ENCODE measurements at places on chromosomes 4 and X.

GRCh38 chrX:41542135-41542534 lies 95.0 kb downstream of the NYX start:
- DNase-seq, result no peak

DNA sequence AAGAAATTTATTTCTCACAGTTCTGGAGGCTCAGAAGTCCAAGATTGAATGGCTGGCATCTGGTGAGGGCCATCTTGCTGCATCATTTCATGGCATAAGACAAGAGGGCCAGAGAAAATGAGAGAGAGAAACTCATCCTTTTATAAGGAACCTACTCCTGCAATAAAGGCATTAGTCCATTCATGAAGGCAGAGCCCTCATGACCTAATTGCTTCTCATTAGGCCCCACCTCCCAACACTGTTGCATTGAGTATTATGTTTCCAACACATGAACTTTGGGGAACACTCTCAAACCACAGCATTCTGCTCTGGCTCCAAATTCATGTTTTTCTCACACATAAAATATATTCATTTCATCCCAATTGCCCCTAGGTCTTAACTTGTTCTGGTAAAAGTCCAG lies 14.2 kb downstream of the RNF175 start:
- no peak for DNase-seq

GRCh38 chr4:56182356-56182755 lies 204.9 kb downstream of the AASDH start:
- no peak for DNase-seq

DNA sequence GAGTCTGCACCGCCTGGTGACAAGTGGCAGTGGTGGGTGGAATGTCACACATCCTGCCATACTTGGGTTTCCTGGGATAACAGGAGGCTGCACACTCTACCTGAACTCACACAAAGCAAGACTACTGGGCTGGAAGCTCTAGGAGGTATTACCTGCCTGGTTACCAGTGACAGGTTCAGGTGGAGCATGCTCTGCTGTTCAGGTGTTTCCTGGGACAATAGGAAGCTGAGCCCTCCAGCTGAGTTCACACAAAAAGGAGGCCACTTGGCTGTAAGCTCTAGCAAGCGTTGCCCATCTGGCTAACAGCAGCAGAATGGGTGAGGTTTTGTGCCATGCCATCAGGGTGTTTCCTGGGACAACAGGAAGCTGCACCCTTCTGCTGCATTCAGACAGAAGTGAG lies 17.4 kb upstream of the UGT2B7 start:
- no peak for DNase-seq

DNA sequence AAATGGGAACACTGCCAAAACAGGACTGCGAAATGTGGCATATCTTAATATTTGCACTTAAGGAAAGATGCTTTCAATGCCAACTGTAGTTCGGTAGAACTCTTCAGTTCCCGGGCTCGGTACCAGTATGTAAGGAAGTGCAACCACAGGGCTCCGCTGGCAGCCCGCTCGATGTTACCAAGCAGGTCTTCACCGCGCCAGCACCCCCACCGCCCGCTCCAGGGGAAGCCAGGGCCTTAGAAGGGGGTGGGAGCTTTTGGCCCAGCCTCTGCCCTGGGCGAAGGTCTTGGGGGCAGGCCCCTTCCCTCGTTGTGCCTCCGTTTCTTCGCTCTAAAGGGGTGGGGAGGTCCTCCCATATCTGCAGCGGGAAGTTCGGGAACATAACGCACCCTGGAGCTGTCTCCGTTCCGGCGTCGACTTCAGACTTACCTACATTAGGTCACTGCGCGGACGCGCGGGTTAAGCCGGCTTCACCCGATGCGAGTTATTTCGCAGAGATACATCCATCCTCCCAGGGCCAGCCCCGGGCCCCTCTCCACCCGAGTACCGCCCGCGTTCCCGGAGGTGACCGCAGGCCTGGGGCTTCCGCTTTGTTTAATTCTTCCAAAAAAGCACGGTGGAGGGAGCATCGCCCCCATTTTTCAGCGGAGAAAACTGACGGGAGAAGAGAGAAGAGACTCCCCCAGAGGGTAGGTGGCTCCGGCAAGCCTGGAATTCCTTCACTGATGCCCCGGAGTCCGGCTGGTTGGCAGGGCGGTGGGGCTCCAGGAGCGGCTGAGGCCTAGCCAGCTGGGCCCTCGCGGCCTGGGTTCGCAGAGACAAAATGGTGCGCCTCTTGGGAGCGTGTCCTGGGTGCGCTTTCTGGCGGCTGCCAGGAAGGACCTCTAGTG lies 1.0 kb upstream of the HMX1 start:
- no peak for DNase-seq

DNA sequence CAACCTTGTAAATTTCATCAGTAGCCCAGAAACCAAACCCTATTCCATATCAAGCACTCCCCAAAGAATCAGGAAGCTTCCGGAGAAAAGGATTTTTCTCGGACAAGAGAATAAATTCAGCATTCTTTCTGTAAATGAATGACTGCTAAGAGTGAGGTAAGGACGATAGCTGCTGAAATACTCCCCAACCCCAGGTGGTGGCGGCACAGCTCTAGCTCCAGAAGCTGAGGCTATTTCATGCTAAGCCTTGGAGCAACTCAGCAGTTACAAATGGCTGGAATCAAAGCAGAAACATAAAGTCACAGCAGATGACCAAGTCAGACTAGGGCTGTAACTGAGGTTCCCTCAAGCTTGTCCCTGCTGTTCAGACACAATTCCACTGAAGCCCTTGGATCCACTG lies 13.9 kb upstream of the PCDH19 start:
- DNase-seq, result no peak

GRCh38 chr4:81395239-81395638 lies 76.5 kb downstream of the RASGEF1B start:
- no peak for DNase-seq

DNA sequence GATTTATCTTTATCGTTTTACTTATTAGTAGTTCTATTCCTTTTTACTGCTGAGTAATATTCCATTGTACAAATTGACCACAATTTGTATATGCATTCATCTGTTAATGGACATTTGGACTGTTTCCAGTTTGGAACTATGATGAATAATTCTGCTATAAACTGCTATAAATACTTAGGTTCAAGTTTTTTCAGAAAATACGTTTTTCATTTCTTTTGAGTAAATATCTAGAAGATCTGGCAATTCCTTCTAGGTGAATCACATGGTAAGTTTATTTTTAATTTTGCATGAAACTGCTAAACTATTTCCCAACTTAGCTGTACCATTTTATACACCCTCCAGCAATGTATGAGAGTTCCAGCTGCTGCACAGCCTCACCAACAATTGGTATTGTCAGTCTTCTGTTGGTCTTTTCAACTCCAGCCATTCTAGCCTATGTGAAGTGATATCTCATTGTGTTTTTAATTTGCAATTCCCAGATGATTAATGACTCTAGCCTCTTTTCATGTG lies 22.2 kb downstream of the LIN54 start:
- peak; percentile 11 for DNase-seq

GRCh38 chrX:16458208-16458607 lies 191.8 kb upstream of the S100G start:
- no peak for DNase-seq

DNA sequence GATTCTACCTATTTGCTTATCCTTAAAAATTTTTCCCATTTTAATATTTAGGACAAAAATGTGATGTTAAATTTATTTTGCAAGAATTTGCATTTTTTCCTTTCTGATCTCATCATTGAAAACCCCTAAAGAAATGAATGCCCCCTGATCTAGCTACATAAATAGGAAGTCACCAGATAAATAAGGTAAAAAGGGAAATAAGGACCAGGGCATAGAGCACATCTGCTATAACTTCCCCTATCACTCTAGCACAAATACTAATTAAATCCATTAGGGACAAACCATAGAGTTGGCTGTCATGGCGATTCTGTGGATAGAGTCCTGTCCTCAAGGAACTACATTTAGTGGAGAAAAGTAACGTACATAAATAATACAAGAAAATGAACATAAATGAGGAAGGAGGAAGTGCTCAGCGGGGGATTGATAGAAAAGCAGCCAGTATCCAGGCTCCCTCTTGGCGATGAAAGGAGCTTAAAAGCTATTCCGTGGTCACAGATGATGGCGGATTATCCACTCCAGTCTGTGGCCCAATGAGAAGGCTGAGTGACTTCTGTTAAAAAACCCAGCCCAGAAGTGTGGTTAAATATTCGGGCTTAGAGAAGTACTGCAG lies 76.9 kb upstream of the RPL34 start:
- DNase-seq, result no peak

GRCh38 chrX:120380699-120381098 lies 18.8 kb downstream of the ATP1B4 start:
- DNase-seq, result peak; percentile 74

GRCh38 chr4:3207531-3208037 lies 41.4 kb upstream of the MSANTD1 start:
- no peak for DNase-seq

DNA sequence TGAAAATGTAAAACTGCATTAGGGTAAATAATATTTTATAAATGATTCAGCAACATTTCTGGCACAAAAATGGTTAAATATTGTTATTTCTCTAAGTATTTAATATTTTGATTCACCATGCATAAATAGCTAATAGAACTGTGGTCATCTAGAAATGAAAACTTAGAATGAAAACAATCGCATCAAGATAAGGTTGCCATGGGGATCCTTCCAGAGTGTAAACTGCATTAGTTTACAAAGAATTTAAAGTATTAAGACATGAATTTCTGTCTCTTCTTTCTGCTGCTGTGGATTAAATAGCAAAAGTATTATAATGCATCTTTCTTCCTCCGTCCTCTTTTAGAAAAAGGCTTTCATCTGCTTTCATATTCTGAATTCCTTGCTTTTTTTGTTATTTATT lies 1064.6 kb upstream of the SLIT2 start:
- no peak for DNase-seq

DNA sequence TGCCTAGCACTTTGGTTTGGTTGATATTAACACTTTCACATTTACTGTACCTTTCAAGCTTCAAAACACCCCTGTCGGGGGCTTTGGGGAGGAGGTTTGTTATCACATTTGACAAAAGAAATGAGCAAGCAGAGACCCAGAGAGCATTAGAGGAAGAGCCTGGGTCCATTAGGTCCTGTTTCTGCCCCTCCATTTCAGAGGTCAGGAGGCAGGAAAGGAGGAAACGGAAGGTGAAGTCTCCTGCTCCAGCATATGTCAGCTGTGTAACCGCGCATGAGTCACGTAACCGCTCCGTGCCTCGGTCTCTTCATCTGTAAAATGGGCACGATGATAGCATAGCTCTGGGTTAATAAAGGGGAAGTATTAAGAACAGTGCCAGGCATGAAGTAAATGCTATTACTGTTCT lies 201.9 kb upstream of the BCOR start:
- no peak for DNase-seq

GRCh38 chr4:61428950-61429349 lies 228.8 kb downstream of the ADGRL3 start:
- DNase-seq, result no peak

- no peak for DNase-seq
These were observed 224.0 kb downstream of the APBB2 start for GRCh38 chr4:40990236-40990898.

GRCh38 chrX:45769761-45770582 lies 569.3 kb upstream of the DIPK2B start:
- DNase-seq, result peak; percentile 77

DNA sequence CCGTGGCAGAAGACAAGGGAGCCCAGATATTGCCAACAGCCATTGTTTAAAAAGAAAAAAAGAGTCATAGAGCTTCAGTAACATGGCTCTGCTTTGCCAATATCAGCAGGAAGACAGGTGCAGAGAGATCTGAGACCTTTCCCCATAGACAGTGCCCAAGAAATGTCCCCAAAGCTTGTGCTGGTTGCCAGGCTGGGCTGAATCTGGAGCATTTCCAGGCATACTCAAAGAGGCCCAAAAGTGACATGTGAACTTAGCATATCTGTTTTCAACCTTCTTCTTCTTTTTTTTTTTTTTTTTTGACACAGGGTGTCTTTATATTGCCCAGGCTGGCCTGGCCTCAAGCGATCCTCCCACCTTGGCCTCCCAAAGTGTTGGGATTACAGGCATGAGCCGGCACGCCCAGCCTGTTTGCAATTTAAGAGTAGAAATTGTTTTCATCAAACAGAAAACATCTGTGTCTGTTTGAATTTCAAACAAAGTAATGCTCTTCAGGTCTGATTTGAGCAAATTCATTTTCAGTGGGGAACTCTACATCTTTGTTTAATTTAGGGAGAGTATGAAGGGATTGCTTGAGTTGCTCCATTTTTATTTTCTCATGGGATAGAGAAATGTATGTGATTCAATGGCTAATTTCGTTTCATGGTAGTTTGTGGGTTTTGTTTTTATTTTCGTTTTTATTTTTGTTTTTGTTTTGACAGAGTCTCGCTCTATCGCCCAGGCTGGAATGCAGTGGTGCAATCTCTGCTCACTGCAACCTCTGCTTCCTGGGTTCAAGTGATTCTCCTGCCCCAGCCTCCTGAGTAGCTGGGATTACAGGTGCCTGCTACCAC lies 56.6 kb upstream of the RBM47 start:
- no peak for DNase-seq

DNA sequence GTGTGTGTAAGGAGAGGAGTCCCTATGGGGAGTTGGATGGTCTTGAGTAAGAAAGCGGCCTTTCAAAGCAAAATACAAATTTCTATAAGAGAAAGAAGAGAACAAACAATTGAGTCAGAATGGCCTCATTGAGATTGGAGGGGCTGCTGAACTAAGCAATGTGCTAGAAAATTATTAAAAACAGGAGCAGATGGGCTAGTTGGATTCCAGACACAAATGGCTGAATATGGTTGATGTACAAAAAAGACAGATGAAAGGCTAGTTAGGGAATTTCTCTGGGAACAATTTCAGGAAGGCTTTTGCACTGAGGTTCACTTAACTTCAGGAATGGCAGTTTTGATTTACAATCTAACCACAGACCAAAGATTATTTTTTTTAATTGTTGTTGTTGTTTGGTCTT lies 1806.8 kb upstream of the TENM3 start:
- no peak for DNase-seq

DNA sequence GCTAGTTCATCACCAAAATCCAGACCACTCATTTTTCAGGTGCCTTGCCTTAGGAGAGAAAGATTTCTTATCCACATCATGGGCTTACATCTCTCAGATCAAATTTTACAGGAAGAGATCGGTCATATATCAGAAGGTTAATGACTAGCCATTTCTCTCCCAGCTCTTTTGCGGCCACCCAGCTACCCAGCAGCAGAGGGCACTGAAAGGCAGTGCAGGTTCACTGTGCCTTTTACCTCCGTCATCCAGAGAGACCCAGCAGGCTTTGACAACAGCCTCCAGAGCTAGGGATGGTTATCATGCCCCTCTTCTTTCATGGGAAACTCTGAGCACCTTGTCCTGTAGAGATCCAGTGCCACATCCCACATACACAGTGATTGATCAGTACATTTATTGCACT lies 384.8 kb downstream of the AFF2 start:
- DNase-seq, result no peak

- DNase-seq, result no peak
These were observed 62.0 kb downstream of the HTT start for GRCh38 chr4:3136454-3136853.

DNA sequence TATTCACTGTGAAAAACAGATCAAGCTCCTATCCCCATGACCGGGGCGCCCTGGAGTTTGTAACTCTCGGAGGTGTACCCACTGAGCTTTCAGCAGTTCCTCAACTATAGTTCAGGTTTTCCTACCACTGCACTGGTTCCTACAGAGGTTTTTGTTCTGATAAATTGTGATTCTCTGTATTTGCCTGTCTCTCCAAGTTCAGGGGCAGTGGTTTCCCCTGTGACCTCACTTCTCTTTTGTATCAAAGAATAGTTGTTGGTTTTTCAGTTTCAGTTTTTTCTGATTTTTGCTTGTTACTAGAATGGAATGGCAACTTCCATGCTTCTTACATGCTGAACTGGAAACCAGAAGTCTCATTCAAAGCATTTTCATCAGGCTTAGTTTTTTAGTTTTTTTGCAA lies 56.8 kb upstream of the PLS3 start:
- DNase-seq, result no peak

Data from activated CD4-positive, alpha-beta T cell treated with anti-CD3 and anti-CD28 coated beads, Interleukin-2, amount 10 ng/mL, durations not matched to agents 24 days and 14 days (primary cell).